ENCODE measurements at places on chromosomes 2 and 18. TPM values are rescaled to one million over a fixed set of nuclear protein-coding genes. Genes with fewer than 3 reads are reported as not detected.

DNA sequence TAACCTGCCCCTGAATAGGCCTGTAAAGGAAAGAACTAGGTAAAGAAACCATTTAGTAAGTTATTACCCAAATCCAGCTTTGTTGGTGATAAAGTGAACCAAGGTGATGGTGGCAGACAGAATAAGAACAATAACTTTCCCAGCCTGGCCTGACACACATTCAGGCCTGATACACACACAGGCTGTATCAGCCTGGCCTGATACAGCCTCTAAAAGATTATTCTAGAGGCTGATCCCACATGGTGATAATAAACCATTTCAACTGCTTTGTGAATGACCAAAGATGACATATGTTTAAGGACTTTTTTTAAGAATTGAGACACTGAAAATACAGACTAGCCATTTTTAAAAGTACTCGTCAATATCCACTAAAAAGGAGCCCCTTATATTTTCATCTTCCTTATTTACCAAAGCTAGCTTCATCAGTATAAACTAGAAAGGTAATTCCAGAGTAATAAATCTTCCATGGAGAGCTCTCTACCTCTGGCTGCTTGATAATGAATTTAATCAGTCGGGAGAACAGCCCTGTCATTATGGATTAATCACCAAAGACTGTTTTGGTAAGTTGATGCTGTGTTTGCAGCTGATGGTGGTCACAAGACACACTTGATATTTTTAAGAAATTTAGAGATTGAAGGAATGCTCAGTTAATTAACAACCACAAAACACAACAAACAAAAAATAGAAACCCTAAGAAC is 77.2 kb downstream of the SLC8A1 start:
- DNase-seq, result no peak

DNA sequence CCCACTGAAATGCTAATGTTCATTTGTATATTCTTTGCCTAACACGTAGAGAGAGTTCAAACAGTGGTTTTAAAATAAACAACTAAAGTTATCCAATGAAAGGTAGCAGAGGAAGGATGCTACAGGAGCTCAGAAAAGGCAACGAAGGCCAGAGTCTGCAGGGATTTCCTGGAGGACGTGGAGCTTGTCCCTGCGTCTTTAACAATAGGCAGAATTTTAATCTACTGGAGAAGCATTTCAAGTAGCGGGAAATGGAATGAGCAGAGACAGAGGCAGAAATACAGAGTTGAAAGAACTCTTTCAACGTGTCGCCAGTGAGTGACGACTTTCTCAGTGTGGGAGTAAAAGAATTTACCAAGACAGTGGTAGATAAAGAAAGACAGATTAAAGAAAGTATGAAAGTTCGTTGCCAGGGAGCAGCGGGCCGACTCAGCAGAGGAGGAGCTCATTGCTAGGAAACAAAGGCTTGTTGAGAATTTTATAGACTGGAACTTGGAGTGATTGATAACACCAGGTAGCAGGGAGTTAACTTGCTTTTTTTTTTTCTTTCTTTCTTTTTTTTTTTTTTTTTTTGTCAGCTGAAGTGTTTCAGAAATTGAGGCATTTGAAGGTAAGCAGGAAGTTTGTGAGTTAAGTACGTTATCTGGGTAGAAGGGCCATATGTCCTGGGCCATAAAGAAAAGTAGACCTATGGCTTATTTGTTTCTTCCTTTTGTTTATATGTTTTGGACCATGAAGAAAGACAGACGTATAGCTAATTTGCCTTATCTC is 625 bp upstream of the NBAS start:
- DNase-seq, result peak; percentile 66

GRCh38 chr2:126843081-126843480 is 55.6 kb upstream of the TEX51 start:
- no peak for DNase-seq

Gene GNAL
- 4.4 TPM for polyA plus RNA-seq

Gene TBR1
- polyA plus RNA-seq, result 0.01 TPM

DNA sequence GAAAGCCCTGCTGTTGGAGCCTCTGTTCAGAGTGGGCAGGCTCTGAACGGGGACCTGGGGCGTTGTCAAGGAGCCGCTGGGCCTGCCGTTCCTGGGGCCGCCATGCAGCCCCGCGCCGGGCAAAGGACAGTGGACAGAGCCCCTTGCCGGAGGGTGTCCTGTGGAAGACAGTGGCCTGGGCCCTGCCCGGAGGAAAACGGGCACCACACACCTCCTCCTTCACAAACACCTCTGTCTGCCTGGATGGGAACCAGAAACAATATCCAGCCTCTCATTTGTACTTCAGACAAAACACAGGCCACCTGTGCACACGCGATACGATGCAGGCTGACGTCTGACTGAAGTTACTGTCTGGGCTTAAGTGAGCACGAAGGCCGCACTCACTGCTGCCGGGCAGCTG is 233.7 kb downstream of the TWIST2 start:
- no peak for DNase-seq

DNA sequence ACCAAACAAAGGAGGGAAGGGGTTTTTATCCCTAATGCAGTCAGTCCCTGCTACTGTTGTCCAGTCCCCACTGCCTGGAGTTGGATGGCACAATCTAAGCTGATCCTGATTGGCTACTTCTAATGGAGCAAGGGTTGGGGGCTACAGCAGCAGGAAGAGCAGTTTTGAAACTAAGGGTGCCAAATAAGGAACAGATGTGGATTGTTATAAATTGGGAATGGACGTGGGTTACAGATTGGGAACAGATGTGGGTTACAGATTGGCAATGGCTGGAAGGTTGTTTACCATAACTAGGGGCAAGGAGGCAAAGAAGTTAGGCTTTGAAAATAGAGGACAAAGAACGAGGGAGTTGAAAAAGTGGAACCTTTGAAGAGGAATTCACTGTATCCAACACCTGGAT is 16.0 kb upstream of the PROM2 start:
- no peak for DNase-seq

DNA sequence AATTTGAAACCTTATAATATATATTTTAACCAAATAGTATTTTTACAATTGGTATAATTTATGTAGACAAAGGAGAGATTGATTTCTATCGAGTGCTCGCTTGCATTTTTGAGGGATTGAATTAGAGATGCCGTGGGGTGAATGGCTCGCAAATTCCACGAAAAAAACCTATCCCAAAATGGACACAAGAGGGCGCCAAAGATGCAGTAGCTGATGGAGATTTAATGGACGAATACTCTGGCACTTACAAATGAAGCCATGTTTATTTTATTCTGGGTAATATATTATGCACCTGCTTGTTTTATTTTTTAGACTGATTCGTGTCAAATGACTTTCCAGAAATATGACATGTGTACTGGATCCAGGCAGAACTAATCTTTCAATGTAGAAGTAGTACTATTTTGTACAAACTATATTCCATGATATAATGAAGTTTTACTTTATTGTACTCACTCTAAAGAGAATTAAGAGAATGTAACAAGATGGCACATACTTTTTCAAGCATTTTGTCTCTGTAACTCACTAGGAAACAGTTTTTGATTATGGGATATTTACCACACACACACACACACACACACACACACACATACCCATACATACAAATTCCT is 505.4 kb downstream of the PLCL1 start:
- DNase-seq, result peak; percentile 25

DNA sequence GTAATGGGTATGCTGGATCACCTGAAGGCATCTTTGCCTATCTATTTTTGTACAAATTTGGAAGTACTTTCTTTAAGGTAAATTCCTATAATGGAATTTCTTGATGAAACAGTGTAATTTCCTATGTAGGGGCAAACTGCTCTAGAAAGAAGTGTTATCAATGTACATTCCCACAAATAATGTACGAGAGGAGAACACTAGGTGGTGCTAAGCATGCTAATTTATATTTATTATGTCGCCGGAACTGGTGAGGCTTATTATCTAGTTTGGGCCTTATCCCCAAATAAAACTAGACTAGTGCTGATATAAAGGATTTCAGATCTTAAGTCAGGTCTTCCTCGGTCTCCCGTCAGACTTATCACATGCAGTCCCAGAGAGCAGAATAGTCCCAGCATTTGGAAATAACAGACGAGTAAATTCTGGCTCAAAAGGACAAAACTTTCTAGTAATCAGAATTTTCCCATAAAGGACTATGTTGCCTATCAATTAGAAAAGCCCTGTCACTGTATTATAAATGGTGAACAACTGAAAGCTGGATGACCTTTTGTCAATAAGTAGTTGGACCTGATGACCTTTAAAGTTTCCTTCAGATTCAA is 86.9 kb upstream of the RBBP8 start:
- DNase-seq, result no peak

Gene COPS8
- 50.4 TPM for polyA plus RNA-seq

DNA sequence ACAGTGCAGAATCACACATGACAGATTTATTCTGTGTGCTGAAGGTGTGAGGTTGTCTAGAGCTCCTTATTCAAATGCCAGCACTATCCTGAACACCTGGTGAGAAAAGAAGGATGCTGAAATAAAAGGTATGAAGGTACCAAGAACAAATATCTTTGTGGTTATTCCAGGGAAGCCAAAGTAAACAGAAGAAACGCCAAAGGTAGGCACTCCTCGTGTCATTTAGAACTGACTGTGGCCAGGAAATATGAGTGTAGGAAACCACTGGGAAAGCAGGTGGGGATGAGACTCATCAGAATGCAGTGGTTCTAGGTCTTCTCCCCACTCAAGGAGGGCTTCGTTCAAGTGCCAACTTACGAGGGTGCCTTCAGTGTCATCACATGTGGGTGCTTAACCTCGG is 80.8 kb downstream of the KIF5C start:
- DNase-seq, result no peak

- DNase-seq, result no peak
Measured at GRCh38 chr2:241230435-241230834, 42.0 kb downstream of the ANO7 start.

- DNase-seq, result no peak
Measured at GRCh38 chr2:72263776-72264060, 116.1 kb upstream of the CYP26B1 start.

GRCh38 chr18:26309281-26309680 is 83.0 kb downstream of the TAF4B start:
- no peak for DNase-seq

DNA sequence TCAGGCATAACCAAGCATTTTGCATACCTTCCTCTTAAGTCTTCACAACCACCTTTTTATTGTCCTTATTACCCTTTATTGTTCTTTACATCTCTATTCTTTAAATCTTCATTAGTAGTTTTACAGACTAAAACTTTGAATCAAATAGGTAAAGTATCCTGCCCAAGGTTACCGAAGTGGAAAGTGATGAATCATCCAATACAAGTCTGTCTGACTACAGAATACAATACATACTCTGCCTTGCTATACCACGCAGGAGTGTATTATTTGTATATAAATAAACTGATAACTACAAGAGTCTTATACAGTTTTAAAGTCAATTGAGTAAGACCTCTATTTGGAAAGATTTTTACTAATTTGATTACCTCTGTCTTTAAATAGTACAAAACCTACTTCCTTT is 196.0 kb downstream of the ZEB2 start:
- no peak for DNase-seq

GRCh38 chr2:182445391-182445965 is 18.6 kb upstream of the PDE1A start:
- DNase-seq, result no peak

Gene MREG
- 5.5 TPM for polyA plus RNA-seq

Gene M1AP
- 0.12 TPM for polyA plus RNA-seq

DNA sequence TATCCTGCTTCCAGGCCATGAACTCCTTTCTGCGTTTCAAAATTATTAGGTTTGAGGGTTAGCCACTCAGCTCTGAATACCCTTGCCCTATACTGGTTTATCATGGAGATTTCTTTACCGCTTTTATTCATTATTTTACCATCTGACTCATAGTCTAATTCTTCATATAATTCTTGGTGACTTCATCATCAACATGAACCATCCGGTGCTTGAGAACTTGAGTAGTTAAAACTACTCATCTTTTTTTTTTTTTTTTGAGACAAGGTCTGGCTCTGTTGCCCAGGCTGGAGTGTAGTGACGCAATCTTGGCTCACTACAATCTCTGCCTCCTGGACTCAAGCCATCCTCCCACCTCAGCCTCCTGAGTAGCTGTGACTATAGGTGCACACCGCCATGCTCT is 94.2 kb upstream of the LHCGR start:
- no peak for DNase-seq

- DNase-seq, result peak; percentile 37
Measured at GRCh38 chr2:128362889-128363228, 44.2 kb upstream of the HS6ST1 start.

GRCh38 chr18:44679056-44679913 is 1.4 kb upstream of the SETBP1 start:
- peak; percentile 87 for DNase-seq

DNA sequence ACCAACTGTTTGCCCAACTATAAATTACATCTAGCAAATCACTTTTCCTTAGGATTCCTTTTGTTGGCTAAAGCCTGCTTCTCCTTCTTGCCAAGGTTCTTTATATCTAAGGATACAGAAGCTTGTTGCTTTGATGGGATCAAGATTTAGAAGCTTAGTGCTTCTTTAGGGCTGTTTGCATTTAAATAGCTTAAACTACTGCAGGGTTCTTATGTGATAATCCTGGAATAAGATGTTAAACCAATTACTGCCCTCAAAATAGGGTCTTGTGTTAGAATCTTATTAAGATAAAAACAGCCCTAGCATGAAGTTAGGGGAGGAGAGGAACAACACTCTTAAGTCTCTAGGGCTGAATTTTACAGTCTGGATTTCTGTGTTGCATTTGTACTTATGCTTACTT is 64.2 kb downstream of the KIF5C start:
- DNase-seq, result no peak

Gene CABYR
- polyA plus RNA-seq, result 3.3 TPM

DNA sequence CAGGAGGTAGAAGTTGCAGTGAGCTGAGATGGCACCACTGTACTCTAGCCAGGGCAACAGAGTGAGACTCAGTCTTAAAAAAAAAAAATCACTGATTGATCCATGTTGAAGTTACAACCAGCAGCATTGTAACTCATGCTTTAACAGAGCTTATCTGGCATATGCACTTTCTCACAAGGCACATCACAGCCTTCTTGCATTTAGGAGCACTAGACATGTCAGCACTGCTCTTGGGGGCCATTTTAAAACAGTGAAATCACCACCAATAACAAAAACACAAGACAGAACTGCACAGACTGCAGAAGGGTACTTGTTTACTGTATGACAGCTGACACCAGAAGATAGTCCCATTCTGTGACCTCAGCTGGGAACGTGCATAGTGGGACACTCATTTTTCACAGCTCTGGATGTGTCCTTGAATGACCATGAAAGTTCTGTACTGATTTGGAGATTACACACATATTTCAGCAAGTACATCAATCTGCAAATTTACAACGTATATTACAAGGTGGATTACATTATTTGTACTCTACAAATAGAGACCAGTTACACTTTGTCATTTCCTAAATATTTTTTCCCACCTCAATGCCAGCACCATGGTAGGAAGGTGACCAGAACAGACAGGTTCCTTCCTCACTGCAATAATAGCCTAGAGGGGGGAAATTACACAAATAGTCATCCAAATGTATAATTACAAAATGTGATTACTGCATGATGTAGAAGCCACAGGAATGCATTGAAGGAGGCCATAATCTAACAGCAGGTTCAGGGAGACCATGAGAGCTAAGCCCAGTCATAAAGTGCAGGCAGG is 35.1 kb downstream of the CCBE1 start:
- no peak for DNase-seq

Gene POTEI
- polyA plus RNA-seq, result 0.10 TPM

Data from large intestine (tissue), 12 donors.